ENCODE measurements at places on chromosomes 4 and X. TPM values are rescaled to one million over a fixed set of nuclear protein-coding genes. Genes with fewer than 3 reads are reported as not detected.

Gene ELMOD2
- total RNA-seq = 19.3 TPM

- H3K27ac ChIP-seq = no peak overlapping the region
- H3K4me3 ChIP-seq = no peak overlapping the region
- DNase-seq = no peak
- no peaks in the 10 kb centered on the region for H3K4me1 ChIP-seq
- H3K27me3 ChIP-seq = no peaks in the 10 kb centered on the region
Measured at GRCh38 chrX:134692233-134692632, 34.0 kb upstream of the PLAC1 start.

DNA sequence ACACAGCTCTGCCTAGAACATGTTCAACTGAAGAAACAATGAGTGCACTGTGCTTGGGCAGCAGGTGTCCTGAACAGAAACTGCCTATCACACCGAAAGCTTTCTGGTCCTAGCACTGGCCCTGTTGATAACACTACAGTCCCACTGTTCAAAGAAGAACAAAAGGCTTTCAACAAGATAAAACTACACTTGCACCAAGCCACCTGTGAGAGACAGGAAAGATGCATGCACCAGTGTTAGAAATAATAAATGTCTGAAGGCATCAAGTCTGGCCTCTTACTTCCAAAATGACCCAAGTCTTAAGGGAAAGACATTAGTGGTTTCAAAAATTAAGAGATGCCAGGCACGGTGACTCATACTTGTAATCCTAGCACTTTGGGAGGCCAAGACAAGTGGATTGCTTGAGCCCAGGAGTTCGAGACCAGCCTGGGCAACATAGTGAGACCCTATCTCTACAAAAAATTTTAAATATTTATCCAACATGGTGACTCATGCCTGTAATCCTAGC lies 68.7 kb downstream of the APBB2 start:
- no peaks in the 10 kb centered on the region for H3K27me3 ChIP-seq
- no peaks in the 10 kb centered on the region for H3K36me3 ChIP-seq
- DNase-seq = no peak
- peaks cover 53% of the 10 kb centered on the region for H3K4me1 ChIP-seq
- peak overlapping the region; percentile 76 for H3K27ac ChIP-seq

GRCh38 chr4:124899997-124900396 lies 187.5 kb upstream of the ANKRD50 start:
- H3K4me1 ChIP-seq = no peaks in the 10 kb centered on the region
- no peak overlapping the region for H3K4me3 ChIP-seq
- no peak overlapping the region for H3K27ac ChIP-seq
- no peak for DNase-seq

GRCh38 chr4:181592221-181592745 lies 650.9 kb upstream of the TENM3 start:
- H3K36me3 ChIP-seq = no peaks in the 10 kb centered on the region
- H3K27me3 ChIP-seq = no peaks in the 10 kb centered on the region
- DNase-seq = no peak
- H3K4me3 ChIP-seq = no peak overlapping the region
- H3K4me1 ChIP-seq = no peaks in the 10 kb centered on the region
